ENCODE measurements at places on chromosomes 2 and 18.

DNA sequence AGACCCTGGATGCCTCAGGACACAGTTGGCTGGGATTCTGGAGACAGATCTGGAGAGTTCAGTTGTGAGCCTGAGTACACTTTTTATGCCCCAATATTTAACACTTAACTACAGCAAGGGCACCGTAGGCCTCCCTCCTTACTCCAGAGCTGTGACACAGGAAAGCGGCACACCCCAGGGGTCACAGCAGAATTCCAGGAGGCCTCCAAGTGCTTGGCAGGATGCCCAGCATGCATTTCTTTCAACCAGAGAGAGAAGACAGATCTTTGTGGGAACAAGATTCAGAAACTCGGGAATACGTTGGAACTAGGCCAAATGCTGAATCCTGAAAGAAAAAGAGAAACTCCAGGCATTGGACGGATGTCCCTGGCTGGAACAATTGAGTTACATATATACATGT lies 199.2 kb upstream of the NT5C1B start:
- no peak for DNase-seq

GRCh38 chr2:9071584-9072124 lies 68.2 kb upstream of the MBOAT2 start:
- no peak for DNase-seq

DNA sequence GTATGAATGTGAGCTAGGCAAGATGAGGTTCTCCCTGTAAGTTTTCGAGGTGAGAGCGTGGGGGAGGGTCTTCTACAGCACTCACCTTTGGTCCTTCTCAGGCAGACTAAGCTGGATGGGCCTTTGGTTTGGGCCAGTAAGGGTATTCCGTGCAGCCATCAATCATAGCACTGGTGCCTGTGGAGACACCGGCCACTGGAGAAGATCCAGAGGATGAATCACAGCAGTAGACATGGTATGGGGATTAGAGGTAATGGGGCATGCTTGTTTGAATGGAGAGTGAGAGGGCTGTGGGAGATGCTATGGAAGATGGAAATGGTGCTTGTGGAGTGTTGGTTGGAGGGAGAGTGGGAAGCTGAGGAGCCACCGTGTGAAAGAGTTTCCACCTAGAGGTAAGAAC lies 16.1 kb downstream of the MAPRE3 start:
- DNase-seq = no peak

DNA sequence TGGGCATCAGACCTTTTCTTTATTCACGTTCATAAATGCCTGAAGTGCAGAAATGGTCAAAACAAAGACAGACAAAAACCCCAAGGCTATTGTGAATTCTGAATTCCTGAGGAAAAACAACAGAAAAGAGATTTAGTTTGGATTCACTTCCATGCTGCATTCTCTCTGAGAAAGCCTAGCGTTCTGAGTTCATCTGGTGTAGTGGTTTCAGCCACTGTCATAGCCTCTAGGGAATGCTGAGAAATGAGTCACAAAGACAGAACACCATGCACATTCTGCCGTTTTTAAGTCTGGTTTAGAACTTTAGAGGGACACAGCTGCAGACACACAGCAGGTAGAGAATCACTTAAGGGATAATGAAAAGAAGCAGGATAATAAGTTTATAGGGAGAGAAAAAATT lies 93.8 kb downstream of the LRP1B start:
- DNase-seq = no peak

DNA sequence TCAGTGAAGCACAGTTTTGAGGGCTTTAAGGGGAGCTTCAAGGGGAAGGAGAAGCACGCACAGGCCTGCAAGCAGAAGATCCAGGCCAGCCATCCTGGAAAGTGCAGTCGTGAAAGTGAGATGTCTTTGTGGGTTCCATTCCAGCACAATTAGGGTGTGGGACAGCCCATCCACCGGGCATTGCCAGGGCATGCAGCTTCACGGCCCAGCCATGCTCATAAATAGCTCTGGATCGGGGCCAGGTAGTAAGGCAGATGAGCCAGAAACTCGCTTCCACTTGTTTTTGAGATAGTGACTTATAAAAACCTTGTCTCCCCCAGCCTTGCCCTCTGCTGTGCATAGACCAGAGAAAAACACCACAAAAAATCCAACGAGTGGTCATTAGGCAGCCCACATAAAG lies 21.0 kb downstream of the KDSR start:
- DNase-seq = peak; percentile 40

GRCh38 chr2:54709336-54709809 lies 14.1 kb upstream of the EML6 start:
- DNase-seq = no peak

DNA sequence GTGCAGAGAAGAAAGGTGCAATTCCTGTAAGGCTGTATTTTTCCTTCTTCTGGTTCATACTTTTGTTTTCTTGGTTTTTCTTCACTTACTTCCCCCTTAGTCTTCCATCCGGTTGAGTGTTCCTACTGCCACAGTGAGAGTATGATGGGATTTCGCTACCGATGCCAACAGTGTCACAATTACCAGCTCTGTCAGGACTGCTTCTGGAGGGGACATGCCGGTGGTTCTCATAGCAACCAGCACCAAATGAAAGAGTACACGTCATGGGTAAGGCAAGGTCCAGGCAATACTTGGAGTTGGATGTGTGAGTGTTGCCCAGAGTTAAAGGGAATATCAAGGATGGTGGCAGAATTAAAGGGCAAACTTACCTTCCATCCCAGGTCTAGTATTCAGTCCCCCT lies 108.0 kb downstream of the DTNA start:
- peak; percentile 22 for DNase-seq
